ENCODE measurements at places on chromosomes 3 and 15.

GRCh38 chr15:63109920-63110319 lies 11.7 kb upstream of the LACTB start:
- no peak for DNase-seq

GRCh38 chr3:188439080-188439479 lies 285.1 kb downstream of the LPP start:
- DNase-seq: no peak

- DNase-seq: no peak
These were observed 83.6 kb upstream of the TSEN2 start for GRCh38 chr3:12400616-12401194.

GRCh38 chr3:132351222-132351806 lies 34.1 kb downstream of the ACP3 start:
- no peak for DNase-seq

GRCh38 chr3:54433846-54434245 lies 311.5 kb downstream of the CACNA2D3 start:
- DNase-seq: no peak

DNA sequence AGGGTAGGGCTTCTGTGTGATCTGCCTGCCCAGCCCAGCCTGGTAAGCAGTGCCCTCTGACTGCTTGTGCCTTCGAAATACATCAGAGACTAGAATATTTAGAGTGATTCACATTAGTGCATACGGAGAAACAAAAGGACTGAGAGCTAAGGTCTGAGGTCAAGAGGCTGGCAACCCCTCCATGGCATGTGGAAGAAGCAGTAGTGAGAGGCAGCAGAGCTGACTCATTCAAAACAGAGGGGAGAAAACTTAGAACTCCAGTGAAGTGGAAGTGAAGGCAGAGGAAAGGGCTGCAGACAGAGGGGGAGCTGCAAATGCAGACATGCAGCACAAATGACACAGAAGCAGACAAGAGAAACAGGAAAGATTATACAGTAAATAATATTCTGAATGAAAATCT lies 61.6 kb downstream of the ULK4 start:
- no peak for DNase-seq

DNA sequence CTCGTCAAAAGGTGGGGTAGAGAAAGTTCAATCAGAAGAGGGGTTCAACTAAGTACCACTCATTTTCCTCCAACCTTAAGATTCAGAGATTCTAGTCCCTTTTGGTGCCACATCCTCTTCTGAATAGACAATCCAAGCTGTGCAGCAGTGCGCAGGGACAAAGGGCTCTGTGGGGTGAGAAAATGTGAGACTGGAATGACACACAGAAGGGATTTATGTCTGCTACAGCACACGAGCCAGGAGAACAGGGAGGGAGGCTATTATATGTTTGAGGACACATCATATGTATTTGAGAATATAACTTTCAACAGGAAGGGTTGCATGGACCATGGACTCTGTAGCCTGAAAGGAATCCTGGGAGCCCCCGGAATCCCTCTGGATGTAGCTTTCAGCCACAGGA lies 33.0 kb downstream of the LSM3 start:
- no peak for DNase-seq

DNA sequence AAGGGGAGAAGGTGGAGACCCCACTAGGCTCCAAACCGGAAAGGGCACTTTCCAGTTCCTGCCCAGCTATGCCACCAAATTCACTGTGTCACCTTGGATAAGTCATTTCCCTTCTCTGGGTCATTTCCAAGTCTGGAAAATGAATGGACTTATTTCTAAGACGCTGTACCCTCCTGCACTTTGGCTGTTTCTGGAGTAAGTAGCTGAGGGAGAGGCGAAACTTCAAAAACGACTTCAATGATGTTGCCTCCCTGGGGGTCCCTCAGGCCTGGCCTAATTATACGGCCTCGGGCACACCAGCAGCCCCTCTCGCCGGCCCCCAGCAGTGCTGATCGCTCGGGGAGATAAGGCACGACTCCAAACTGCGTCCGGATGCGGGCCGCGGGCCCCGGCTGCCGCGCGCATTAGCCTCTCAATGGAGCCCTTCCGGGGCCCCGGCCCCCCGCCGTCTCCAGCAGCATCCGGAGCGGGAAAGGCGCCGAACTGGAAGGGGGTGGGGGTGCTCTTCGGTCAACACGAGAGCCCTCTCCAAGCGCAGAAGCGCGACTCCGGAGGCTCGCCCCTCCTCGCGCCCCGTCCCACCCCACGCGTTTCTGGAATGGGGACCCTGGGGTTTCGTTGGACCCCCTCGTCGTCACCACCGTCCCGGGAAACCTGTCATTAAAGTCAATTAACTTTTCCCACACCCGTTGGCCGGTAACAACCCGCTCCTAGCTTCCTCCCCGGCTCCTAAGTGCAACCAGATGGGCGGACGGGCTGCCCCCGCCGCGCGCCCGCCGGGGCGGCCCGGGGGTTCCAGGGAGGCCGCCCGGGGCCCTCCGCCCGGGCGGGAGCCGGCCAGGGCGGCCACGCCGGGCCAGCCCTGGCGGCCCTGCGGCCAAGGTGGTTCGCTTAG lies 4.8 kb downstream of the HES1 start:
- no peak for DNase-seq

- no peak for DNase-seq
These were observed 350.1 kb upstream of the ADAMTS9 start for GRCh38 chr3:65037861-65038260.

DNA sequence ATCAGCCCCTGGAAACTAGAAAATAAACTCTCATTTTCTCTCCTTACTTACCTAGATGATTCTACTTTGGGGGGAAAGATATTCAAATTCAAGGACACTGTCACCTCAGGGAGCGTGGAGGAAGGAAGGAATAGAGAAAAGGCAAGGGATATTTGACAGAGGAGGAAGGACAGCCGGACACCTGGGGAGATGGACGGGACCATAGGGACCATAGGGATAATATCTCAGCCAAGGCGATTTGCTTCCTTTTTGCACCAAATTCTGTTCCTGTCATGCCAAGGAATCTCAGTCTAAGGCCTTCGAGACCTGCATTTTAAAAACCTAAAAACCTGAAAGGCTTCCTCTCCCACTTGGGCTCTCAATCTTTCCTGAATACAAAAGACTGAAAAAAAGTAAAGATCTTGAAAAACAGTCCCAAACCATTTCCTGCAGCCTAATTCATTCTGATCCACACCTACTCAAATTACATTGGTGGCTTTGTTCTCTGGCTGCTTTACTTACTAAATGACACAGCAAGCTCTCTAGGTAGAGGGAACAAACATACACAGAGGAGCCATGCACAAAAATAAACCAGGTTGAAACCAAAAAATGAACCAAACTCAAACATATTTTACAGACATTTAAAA lies 73.9 kb upstream of the SLC24A5 start:
- no peak for DNase-seq

- DNase-seq: no peak
These were observed 95.3 kb upstream of the HES1 start for GRCh38 chr3:194040516-194041273.

Measured in AG09319 (cell line).